Substantia nigra (tissue), 51 donors: ENCODE measurements at places on chromosomes 4 and X.

- no peak for DNase-seq
These were observed 48.3 kb upstream of the MND1 start for GRCh38 chr4:153296040-153296823.

GRCh38 chr4:65923616-65924015 is 253.3 kb upstream of the EPHA5 start:
- no peak for DNase-seq

GRCh38 chr4:1004071-1004418 is 7.4 kb upstream of the FGFRL1 start:
- DNase-seq, result no peak

DNA sequence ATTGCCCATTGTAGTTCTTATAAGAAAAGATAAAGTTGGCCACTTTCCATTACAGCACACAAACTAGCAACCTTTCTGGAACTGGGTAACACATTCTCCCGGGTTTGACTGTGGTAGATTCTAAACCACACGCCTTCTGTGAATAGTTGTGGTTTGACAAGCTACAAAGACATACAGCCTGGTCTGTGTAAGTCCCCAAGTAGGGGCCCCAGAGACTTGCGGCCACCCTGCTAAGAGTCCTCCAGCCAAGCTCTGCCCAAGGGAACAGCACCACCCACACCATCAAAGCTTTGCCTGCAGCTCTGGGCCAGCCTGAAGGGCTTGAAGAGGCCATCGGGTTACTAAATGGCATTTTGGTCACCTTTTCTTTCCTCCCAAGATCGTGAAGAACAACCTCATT is 203.4 kb downstream of the MAML3 start:
- DNase-seq, result no peak

DNA sequence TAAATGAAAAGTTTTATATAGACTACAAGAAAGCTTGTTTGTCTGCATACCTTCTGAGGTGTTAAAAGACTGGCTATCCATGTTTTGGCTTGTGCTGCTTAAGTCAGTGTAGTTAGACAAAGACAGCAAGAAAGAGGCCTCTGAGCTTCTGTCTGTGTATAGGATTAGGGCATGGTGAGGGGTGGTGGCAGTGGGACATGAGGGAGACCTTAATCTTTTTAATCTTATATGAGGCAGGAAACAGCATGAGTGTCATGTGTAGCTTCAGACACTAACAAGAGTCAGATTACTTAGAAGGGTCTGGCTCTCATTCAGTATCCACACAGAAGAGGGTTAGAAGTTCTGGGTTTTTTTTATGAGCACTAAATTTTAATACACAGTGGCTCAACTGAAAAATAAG is 213.3 kb downstream of the GABRG1 start:
- no peak for DNase-seq

- no peak for DNase-seq
These were observed 837.4 kb downstream of the PCDH19 start for GRCh38 chrX:99572711-99573110.

- no peak for DNase-seq
These were observed 30.0 kb downstream of the WDR1 start for GRCh38 chr4:10086506-10087120.

GRCh38 chr4:112853662-112854256 is 195.7 kb upstream of the ANK2 start:
- DNase-seq, result no peak

- DNase-seq, result no peak
These were observed 21.1 kb upstream of the MAP7D3 start for GRCh38 chrX:136272325-136272724.
